Fibroblast of the aortic adventitia (primary cell): ENCODE measurements at places on chromosomes 16 and 17. TPM values are rescaled to one million over a fixed set of nuclear protein-coding genes. Genes with fewer than 3 reads are reported as not detected.

Gene CCL1
- total RNA-seq = not detected in 2 replicates

Gene TMEM88
- total RNA-seq = 0.18 TPM in 1 of 2 replicates, not detected in the other

Gene NDE1
- total RNA-seq = 17.5 and 38.9 TPM in 2 replicates

Gene KRTAP2-1
- not detected in 2 replicates for total RNA-seq

Gene METRN
- total RNA-seq = 30.7 and 38.8 TPM in 2 replicates

Gene KCNJ18
- total RNA-seq = not detected in 2 replicates

Gene SEPTIN12
- not detected in 2 replicates for total RNA-seq

Gene ZNF75A
- total RNA-seq = 14.6 and 23.6 TPM in 2 replicates

Gene MARCHF10
- 0.09 TPM in 1 of 2 replicates, not detected in the other for total RNA-seq

Gene CCDC78
- total RNA-seq = 1.1 and 1.8 TPM in 2 replicates

Gene ARHGAP27
- 2.3 and 5.2 TPM in 2 replicates for total RNA-seq

Gene CTRB2
- total RNA-seq = not detected in 2 replicates
